H9 (cell line): ENCODE measurements at places on chromosomes 16 and 17. TPM values are rescaled to one million over a fixed set of nuclear protein-coding genes. Genes with fewer than 3 reads are reported as not detected.

GRCh38 chr17:38702166-38702915 lies 2.7 kb upstream of the MLLT6 start:
- peaks cover 5% of the 10 kb centered on the region; the same call in 1 of the 2 replicates for H3K4me1 ChIP-seq
- no peaks in the 10 kb centered on the region for H3K36me3 ChIP-seq
- no peak overlapping the region for H3K27ac ChIP-seq
- peak; percentile 88 for DNase-seq
- H3K27me3 ChIP-seq: peaks cover 67% of the 10 kb centered on the region
- peak overlapping the region; percentile 82 for H3K4me3 ChIP-seq

- H3K27me3 ChIP-seq: no peaks in the 10 kb centered on the region
- H3K4me1 ChIP-seq: peaks cover 6% of the 10 kb centered on the region
- peaks cover 11% of the 10 kb centered on the region; the same call in 2 of the 3 replicates for H3K36me3 ChIP-seq
- H3K27ac ChIP-seq: no peak overlapping the region
Measured at GRCh38 chr17:43020789-43021740, 1.1 kb downstream of the VAT1 start.

GRCh38 chr16:22633280-22633679 lies 122.6 kb downstream of the NPIPB5 start:
- H3K4me1 ChIP-seq: peaks cover 27% of the 10 kb centered on the region; the same call in 1 of the 2 replicates
- H3K4me3 ChIP-seq: no peak overlapping the region
- no peaks in the 10 kb centered on the region for H3K27me3 ChIP-seq
- peak overlapping the region; percentile 90 for H3K27ac ChIP-seq

- peaks cover 9% of the 10 kb centered on the region; the same call in 1 of the 2 replicates for H3K4me1 ChIP-seq
- DNase-seq: no peak
- H3K4me3 ChIP-seq: peak overlapping the region; percentile 83
- no peaks in the 10 kb centered on the region for H3K36me3 ChIP-seq
- H3K27me3 ChIP-seq: peaks cover 2% of the 10 kb centered on the region; the same call in 1 of the 2 replicates
- H3K27ac ChIP-seq: no peak overlapping the region
Measured at GRCh38 chr16:56190048-56190676, 1.1 kb upstream of the GNAO1 start.

DNA sequence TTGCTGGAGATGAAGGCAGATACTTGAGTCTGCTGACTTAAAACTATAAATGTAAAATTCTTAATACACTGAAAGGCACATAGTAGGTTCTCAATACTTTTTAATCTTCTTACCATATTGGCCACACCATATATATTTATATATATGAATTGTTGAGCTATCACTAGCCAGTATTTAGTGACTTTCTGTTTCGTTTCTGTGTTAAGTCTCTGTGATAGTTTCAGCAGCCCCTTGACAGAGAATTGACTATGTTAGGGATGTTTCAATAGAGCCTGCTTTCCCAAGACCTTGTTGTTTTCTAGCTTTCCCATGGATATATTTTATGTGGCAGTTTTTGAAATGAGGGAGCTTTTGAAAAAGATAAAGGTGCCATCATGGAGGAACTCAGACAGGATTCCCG lies 206.5 kb upstream of the GOT2 start:
- no peak for DNase-seq
- H3K27ac ChIP-seq: no peak overlapping the region
- H3K4me1 ChIP-seq: peaks cover 8% of the 10 kb centered on the region
- 0 out of 3 replicates have a peak, but pooled peaks cover 2% of the 10 kb centered on the region for H3K36me3 ChIP-seq

DNA sequence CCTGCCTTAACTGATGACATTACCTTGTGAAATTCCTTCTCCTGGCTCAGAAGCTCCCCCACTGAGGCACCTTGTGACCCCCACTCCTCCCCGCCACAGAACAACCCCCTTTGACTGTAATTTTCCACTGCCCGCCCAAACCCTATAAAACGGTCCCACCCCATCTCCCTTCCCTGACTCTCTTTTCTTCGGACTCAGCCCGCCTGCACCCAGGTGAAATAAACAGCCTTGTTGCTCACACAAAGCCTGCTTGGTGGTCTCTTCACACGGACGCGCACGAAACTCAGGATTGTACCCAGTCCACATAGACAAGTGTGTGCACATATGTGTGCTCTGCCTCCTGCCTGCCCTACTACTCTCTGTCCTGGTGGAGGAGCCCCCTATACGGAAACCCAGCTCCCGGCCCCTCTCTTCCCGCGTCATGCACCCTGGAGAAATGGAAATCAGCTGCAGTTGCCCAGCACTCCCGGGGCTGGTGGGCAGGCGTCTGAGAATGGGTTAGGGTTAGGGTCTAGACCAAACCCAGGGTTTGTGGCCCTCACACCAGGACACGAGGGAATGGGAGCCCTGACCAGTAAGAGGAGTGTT lies 2.4 kb upstream of the RHBDF1 start:
- H3K27me3 ChIP-seq: no peaks in the 10 kb centered on the region
- DNase-seq: peak; percentile 66
- H3K27ac ChIP-seq: no peak overlapping the region
- H3K4me1 ChIP-seq: peaks cover 6% of the 10 kb centered on the region; the same call in 1 of the 2 replicates
- no peak overlapping the region; the same call in 1 of the 2 replicates for H3K4me3 ChIP-seq
- no peaks in the 10 kb centered on the region; the same call in 1 of the 3 replicates for H3K36me3 ChIP-seq

SLC12A3 gene
- total RNA-seq: not detected in 2 replicates

DNA sequence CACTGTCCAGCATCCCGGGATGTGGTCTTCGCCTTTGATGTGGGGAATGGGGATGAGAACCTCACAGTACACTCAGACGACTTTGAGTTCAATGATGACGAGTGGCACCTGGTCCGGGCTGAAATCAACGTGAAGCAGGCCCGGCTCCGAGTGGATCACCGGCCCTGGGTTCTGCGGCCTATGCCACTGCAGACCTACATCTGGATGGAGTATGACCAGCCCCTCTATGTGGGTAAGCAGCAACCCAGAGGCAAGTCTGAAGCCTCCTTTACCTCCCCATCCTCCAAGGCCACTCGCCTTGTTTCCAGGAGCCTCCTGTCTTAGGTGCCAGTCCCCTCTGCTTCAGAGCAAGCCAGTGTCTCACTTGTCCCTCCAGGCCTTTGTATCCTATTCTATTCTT lies 10.2 kb downstream of the CNTNAP1 start:
- peaks cover 19% of the 10 kb centered on the region for H3K36me3 ChIP-seq
- H3K27ac ChIP-seq: no peak overlapping the region
- no peaks in the 10 kb centered on the region for H3K4me1 ChIP-seq
- H3K4me3 ChIP-seq: no peak overlapping the region
